ENCODE measurements at places on chromosomes 2 and 18.
A peak's percentile ranks its signal among the peaks of the same experiment; 100 is the strongest.

GRCh38 chr2:134395779-134396178 is 141.9 kb downstream of the MGAT5 start:
- peak; percentile 66 for DNase-seq

DNA sequence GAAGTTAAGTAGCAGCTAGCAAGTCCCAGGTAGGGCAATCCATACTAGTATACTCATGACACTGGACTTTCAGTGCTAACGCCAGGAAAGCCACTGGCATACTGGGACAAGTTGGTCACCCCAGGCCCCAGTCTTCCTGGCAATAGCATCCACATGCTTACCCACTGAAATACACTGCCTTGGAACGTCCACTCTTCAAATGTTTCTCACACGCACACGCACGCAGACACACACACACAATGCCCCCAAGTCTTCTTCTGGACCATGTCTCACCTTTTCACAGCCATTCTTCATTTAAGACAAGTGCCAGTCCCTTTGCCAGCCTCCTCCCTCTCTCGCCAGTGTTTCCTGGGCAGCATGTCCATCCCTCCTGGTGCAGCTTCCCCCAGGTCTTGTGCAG is 8.7 kb upstream of the TEX261 start:
- no peak for DNase-seq

DNA sequence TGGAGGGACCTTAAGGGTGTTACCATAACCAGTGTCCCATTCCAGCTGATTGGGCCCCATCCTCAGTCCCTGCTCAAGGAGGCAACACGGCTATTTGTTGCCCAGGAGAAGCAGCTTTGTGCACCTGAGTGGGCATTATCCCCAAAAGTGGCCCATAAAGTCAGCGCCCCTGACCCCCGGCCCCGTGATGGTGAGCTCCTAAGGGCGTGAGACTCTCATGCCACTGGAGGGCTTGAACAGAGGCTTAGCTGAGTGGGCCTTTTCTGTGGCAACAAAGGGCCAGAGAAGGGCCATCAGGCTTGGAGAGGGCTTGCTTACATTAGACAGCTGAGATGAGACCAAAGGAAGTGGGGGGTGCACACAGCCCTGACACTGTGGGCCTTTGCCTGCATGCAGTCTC is 99.2 kb upstream of the RAB6C start:
- no peak for DNase-seq

DNA sequence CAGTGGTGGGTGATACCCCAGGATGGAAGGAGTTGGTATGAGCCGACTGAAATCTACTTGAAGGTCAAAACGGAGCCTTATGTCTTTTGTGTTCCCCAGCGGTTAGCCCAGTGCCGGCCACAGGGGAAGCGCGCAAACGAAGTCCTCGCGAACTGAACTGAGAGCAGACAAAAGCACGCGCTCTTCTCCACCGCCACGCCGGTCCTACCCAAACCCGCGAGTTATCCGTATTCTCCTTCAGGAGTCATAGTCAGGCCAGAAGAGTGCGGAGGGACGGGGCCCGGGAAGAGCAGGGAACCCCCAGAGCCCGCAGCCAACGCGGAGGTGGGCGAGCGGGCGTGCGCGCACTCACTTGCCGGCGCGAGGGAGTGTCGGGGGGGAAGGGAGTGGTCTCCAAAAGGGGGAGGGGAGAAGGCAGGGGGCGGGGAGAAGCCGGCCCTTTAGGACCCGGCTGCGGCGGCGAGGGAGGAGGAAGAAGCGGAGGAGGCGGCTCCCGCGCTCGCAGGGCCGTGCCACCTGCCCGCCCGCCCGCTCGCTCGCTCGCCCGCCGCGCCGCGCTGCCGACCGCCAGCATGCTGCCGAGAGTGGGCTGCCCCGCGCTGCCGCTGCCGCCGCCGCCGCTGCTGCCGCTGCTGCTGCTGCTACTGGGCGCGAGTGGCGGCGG is at the start of gene IGFBP2:
Gene IGFBP2, plus strand, starts transcription at position 469 of the 664 bp plus-strand sequence. Its CDS starts 104 bp downstream, at position 573.
- peak; percentile 14 for DNase-seq

- no peak for DNase-seq
These were observed 42.0 kb downstream of the CTNNA2 start for GRCh38 chr2:79554899-79555298.

- no peak for DNase-seq
These were observed 3.6 kb downstream of the DYNC2LI1 start for GRCh38 chr2:43777306-43777926.

DNA sequence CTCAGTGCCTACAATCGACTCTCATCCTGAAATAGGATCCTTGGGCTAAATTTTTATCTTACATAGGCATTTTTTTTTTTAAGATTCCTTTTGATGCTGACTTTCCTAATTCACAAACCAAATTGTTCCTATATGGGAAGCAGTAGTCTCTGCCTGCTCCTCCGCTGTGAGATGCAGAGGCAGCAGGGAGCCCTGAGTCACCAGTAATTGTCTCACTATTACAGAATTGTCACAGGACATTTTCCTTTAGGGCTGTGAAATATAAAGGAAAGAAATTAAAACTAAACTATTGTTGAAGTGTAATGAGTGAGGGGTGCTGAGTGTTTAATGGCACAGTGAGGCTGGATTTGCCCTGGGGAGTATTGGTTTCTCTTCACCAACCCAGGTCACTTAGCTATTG is 63.8 kb downstream of the MYO3B start:
- no peak for DNase-seq

DNA sequence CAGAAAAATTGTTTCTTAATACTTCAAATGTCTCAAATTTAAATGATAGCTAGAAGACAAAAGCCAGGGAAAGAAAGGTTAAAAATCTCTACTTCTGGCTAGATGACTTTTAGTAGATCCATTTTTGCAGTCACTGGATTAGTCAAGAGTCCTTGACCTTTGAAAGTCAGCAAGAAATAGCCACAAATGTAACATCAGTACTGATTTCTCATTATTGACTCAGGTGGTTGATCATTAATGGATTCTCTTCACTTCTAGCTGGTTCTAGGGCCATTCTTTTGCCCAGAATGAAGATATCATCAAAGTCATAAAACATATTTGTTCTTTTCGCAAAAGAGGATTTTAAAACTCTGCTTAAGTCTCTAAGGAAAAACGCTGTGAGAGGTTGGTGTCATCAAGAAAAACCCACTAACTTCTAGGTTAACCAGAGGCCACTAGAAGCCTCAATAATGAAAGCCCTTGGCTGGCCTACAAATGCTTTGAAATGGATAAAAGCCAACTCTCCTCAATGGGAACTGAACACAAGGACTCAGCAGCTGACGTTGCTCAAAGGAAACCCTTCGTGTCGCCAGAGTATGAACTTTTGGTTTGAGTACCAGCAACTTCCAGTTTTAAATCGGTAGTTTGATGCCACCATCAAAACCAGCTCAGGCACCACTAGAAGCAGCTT is 66.3 kb downstream of the IRS1 start:
- DNase-seq = no peak

- DNase-seq = no peak
These were observed 323.9 kb upstream of the RND3 start for GRCh38 chr2:150811259-150811855.

DNA sequence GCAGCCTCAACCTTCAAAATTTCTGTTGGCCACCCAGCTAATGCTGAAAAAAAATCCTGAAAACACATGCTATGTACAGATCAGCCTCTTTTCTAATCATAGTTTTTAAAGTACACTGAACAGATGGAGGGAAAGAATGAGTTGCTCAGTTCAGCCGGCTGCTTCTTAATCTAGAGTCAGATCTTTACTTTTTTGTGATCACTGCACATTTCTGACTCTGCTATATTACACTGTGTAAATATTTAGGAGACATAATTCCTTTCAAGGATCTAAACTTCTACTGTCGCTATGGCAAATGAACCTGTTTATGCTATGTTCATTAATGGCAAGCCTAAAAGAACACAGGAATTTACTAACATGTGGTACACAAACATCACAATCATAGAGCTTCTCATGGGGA is 114.2 kb downstream of the SRBD1 start:
- DNase-seq = no peak

GRCh38 chr18:39870591-39870990 is 2084.4 kb upstream of the PIK3C3 start:
- no peak for DNase-seq

- no peak for DNase-seq
These were observed 150.0 kb upstream of the ALKAL2 start for GRCh38 chr2:437756-438393.

DNA sequence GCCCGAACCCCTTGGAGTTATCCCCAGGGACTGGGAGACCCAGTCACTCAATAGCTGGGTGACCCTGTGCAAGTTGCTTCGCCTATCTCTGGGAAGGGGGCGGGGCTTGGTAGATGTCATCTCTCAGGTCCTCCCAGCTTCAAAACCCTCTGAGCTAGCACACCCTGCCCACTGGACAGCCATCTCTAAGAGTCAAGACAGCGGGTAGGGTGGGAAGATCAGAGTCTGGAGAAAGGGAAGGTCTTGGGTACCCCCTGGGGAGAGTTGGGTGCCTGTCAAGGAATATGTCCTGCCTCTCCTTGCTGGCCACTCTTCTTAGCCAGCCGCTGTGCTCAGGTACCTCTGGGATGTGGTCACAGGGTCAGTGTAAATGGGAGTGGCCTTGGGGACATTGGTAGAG is 8.0 kb downstream of the GLI2 start:
- DNase-seq = no peak

DNA sequence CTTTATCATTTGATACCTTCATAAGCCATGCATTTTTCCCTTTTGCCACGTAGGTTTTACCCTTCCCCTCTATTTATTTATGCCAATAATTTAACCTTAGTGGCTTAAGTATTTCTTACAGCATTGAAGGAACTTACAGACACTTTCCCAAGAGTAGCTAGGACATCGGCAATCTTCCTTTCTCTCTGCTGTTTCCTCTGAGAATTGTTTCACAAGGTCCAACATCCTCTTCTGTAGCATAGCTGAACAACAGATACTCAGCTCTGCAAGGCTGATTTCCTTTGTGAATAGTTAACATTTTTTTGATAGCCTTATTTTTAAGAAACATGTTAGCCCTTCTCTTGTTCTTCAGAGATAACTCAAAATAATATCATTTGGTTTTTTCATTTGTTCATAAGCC is 1.1 kb upstream of the GCA start:
- peak; percentile 77 for DNase-seq

- DNase-seq = no peak
These were observed 223.1 kb downstream of the GLI2 start for GRCh38 chr2:120958623-120959366.

DNA sequence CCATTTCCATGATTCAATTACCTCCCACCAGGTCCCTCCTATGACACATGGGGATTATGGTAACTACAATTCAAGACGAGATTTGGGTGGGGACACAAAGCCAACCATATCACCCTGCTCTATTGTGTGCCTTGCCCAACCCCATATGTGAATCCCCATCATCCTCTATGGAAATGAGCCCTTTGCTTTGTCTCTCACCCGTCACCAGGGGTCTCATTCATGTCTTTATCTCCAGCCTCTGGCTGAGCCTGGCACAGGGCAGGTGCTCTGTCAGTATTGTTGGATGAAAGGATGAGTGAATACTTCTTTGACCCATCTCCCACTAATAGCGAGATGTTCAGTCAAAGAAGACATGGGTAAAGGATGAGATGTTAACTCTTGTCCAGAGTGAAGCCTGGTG is 116.6 kb upstream of the LGALSL start:
- no peak for DNase-seq

DNA sequence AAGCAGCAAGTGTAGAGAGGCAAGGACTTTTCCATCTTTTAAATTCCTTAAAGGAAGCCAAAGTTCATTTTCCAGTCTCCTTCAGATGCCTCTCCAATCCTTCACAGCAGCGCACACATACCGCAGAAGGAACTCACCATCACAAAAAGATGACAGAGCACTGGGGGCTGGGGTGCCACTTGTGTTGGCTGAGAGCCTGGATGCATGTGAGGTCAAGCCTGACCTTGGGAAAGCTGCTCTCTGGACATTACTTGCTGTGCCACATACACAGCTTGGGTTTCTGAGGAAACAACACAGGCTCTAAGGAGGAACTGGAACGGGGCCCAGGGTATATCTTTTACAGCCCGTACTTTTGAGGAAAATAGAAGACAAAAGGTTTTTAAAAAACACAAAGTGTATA is 364.3 kb upstream of the MEX3C start:
- no peak for DNase-seq

DNA sequence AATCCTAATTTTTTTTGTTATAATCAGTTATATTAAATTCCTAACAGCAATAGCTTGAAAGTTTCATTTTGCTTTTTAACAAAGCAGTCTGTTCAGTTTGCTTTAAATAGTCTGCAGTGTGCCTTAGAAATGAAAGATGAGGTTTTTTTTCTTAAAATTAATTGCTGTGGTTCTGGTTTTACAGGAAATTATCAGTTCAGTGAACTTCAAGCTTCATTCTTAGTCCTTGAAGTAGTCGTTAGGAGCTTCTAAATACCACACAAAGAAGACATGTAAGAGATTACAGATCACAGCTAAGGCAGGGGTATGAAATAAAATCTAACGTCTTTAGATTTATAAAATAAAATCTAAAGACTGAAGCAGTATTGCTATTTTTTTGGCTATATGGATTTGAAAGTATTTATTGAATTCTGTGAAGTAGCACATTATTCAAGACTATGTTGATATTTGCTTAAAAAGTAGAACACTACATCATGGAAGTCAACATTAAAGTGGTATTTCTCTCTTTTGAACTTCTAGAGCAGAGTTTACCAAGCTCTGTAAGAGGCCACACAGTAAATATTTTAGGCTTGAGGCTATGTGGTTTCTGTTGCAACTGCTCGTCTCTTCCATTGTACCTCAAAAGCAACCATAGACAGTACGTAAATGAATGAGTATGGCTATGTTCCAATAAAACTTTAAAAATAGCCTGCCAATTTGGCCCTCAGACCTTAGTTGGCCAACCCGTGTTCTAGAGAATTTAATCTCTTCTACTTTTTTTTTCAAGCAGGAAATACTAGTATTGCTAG is 81.5 kb upstream of the STON1 start:
- peak; percentile 88 for DNase-seq

DNA sequence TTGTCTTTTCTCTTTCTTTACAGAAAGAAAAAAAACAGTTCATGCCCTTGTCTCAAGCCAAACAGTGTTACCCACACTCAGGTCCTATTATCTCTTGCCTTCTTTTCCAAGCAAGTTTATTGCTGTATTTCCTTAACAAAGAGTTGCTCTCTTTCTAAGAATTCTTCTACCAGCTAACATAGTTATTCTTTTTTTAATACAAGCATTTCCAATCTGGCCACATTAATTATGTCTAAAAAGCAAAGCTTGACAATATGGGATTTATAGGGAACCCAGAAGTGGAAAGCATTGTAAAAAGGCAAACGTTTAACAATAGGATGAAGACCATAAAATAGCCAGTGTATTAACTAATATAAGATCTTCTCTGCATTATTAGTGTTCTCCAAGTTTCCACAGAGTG is 272.5 kb upstream of the CWC22 start:
- DNase-seq = no peak

- peak; percentile 25 for DNase-seq
These were observed 32.4 kb downstream of the MARCO start for GRCh38 chr2:118974103-118974993.

GRCh38 chr2:79820281-79820680 is 307.4 kb downstream of the CTNNA2 start:
- no peak for DNase-seq

DNA sequence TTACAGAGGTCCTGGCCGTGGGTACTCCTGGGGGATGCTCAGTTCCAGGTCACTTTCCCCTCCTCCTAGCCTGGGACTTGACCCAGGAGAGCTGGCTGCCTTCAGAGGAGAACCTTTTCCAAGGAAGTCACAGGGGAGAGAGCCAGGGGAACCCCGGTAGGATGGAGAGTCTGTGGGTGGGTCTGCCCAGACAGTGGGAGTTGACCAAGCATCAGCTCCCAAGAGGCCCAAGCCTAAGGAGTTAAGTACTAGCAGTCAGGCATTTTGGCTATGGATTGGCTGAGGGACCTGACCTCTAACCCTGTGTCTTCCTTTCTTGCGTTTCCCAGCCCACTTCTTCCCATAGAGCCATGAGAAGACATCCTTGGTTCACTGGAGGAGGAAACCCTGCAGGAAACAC is 48.8 kb upstream of the PLB1 start:
- no peak for DNase-seq
